PC-9 (cell line): ENCODE measurements at places on chromosomes 5 and 9. TPM values are rescaled to one million over a fixed set of nuclear protein-coding genes. Genes with fewer than 3 reads are reported as not detected.

DNA sequence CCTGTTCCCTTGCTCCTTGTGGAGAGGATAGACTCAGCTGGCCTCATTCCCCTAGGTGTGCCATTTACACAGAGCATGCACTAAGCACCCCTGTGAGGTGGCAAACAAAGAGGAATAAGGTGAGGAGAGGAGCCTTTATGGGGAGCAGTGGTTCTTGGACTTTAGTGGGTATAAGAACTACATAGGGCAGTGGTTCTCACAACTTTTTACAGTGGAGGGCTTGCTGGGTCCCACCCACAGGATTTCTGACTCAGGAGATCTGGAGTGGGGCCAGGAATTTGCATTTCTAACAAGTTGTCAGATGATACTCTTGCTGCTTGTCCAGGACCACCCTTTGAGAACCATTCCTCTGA is 42.0 kb downstream of the CSF1R start:
- no peak overlapping the region for H3K4me3 ChIP-seq
- H3K27me3 ChIP-seq: no peaks in the 10 kb centered on the region
- H3K27ac ChIP-seq: no peak overlapping the region
- no peaks in the 10 kb centered on the region for H3K4me1 ChIP-seq
- H3K36me3 ChIP-seq: peaks cover 49% of the 10 kb centered on the region

GRCh38 chr5:5899716-5900115 is 477.2 kb downstream of the ICE1 start:
- H3K27me3 ChIP-seq: no peaks in the 10 kb centered on the region
- H3K36me3 ChIP-seq: no peaks in the 10 kb centered on the region
- no peak overlapping the region for H3K27ac ChIP-seq
- H3K4me1 ChIP-seq: no peaks in the 10 kb centered on the region

DNA sequence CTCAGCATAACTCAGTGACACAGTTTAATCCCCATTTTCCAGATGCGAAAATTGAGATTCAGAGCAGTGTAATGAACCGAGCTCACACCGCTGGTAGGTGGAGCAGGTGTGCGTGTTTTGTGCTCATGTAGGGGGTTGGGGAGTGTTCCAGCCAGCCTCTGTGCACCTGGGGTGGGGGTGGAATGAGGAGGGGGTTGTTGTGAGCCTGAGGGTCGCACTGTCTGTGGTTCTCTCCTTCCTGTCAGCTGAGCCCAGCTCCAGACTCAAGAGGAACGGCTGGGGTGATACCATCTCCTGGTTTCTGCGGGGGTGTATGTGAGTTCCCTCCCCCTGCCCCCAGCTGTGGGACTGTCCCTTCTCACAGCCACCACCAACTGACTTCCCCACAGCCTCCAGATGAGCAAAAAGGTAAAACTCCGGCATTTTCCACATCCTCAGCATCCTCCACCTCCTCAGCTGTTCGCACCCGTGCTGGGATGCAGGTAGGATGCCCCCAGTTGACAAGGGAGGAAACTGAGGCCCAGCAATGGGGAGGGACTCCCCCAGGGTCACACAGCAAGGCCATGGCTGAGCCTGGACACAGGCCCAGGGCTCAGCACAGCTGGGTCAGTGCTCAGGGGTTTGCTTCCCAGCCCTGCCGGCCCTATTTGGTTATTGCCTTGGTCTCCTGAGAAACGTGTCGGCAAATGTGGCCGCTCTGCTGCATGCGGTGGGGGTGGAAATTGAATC is 2.1 kb downstream of the SH2D3C start:
- H3K4me3 ChIP-seq: no peak overlapping the region
- no peak for DNase-seq
- H3K27ac ChIP-seq: no peak overlapping the region
- peaks cover 8% of the 10 kb centered on the region; the same call in 1 of the 2 replicates for H3K27me3 ChIP-seq
- H3K36me3 ChIP-seq: no peaks in the 10 kb centered on the region

GRCh38 chr5:77170196-77170890 is 40.1 kb upstream of the PDE8B start:
- DNase-seq: no peak
- no peaks in the 10 kb centered on the region for H3K27me3 ChIP-seq
- no peak overlapping the region for H3K4me3 ChIP-seq
- no peak overlapping the region for H3K27ac ChIP-seq

- H3K27ac ChIP-seq: no peak overlapping the region
- H3K4me1 ChIP-seq: peaks cover 24% of the 10 kb centered on the region
- no peak for DNase-seq
- H3K4me3 ChIP-seq: no peak overlapping the region
- no peaks in the 10 kb centered on the region for H3K27me3 ChIP-seq
These were observed 78.2 kb upstream of the MAP3K1 start for GRCh38 chr5:56737002-56737621.

- no peaks in the 10 kb centered on the region for H3K36me3 ChIP-seq
- DNase-seq: peak; percentile 74
- H3K27ac ChIP-seq: peak overlapping the region; percentile 70
- peaks cover 35% of the 10 kb centered on the region for H3K4me1 ChIP-seq
These were observed 116.6 kb upstream of the SLC44A1 start for GRCh38 chr9:105127863-105128220.

GRCh38 chr9:138100711-138101350 is 223.2 kb downstream of the CACNA1B start:
- no peaks in the 10 kb centered on the region for H3K36me3 ChIP-seq
- DNase-seq: no peak
- no peaks in the 10 kb centered on the region for H3K4me1 ChIP-seq

DNA sequence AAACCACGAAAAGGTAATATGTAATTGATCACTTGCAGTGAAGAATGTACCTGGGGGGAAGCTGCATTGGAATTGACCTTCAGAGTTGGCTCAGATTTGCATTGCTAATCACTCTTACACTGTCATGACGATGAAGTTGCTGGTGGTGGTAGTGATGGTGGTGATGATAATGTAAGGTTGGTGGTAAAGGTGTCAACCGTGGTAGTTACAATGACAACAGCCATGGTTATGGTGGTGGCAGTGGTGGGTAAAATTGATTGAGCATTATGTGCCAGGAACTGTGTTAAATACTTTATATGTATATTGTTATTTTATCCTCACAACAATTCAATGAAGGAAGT is 282.4 kb downstream of the NR3C1 start:
- DNase-seq: no peak
- H3K4me1 ChIP-seq: no peaks in the 10 kb centered on the region
- no peaks in the 10 kb centered on the region for H3K27me3 ChIP-seq
- H3K36me3 ChIP-seq: no peaks in the 10 kb centered on the region
- H3K4me3 ChIP-seq: no peak overlapping the region
- no peak overlapping the region for H3K27ac ChIP-seq

GRCh38 chr5:35679357-35679756 is 61.7 kb downstream of the SPEF2 start:
- no peak overlapping the region for H3K27ac ChIP-seq
- DNase-seq: no peak
- no peak overlapping the region for H3K4me3 ChIP-seq
- no peaks in the 10 kb centered on the region for H3K27me3 ChIP-seq

DNA sequence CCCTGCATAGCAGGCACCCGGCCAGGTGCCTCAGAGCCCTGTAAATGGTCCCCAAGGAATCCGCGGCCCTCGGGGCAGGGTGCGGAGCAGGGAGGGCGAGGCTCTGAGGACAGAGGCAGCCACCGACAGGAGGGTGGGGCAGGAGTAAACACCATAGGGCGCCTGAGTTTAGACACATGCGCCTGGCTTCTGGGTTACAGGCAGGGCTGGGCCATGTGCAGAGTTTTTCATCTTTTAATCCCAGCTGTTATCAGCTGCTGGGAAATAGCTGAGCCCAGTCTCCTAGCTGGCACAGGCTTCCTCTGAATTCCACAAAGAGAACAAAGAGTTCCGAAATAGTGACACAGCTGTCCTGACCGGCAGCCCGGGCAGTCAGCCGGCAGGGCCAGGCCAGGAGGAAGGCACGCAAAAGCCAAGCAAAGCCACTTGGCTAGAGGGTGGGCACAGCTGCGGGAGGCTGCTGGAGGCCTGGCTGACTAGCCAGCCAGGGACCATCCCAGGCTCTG is 98.9 kb upstream of the PHYKPL start:
- H3K36me3 ChIP-seq: no peaks in the 10 kb centered on the region
- no peak overlapping the region for H3K27ac ChIP-seq
- DNase-seq: peak; percentile 45
- no peak overlapping the region for H3K4me3 ChIP-seq
- no peaks in the 10 kb centered on the region for H3K4me1 ChIP-seq

- H3K27ac ChIP-seq: peak overlapping the region; percentile 21; the same call in 1 of the 2 replicates
- 0 out of 2 replicates have a peak, but pooled peaks cover 14% of the 10 kb centered on the region for H3K36me3 ChIP-seq
- no peaks in the 10 kb centered on the region for H3K27me3 ChIP-seq
- H3K4me3 ChIP-seq: peak overlapping the region; percentile 90
- peak; percentile 40 for DNase-seq
- peaks cover 26% of the 10 kb centered on the region for H3K4me1 ChIP-seq
These were observed 159.5 kb downstream of the C9orf152 start for GRCh38 chr9:110048403-110048975.

DNA sequence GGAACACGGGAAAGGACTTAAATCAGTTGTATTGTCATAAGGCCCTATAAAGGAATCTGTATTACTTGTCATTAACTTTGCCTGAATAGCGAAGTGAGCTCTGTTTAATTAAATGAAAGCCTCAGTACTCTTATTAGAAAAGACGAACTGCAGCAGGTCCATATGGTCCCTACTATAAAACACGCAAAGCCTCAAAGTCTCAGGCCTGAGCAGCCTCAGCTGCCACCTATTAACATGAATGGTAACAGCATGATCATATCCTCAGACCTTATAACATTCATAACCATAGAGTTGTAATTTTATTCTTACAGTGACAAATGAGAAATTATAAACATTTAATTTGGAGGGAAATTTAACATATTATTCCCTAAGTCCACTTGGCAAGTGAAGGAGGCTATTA is 1113.7 kb upstream of the WWC1 start:
- H3K27me3 ChIP-seq: peaks cover 25% of the 10 kb centered on the region; the same call in 1 of the 2 replicates
- no peak overlapping the region for H3K27ac ChIP-seq
- no peak overlapping the region for H3K4me3 ChIP-seq
- DNase-seq: no peak
- H3K36me3 ChIP-seq: no peaks in the 10 kb centered on the region

- H3K4me3 ChIP-seq: no peak overlapping the region
- no peaks in the 10 kb centered on the region for H3K36me3 ChIP-seq
- no peaks in the 10 kb centered on the region for H3K27me3 ChIP-seq
These were observed 130.6 kb downstream of the DTWD2 start for GRCh38 chr5:118857700-118858099.

GRCh38 chr5:31996909-31997308 is 177.2 kb downstream of the GOLPH3 start:
- no peak for DNase-seq
- H3K27ac ChIP-seq: no peak overlapping the region
- no peaks in the 10 kb centered on the region for H3K4me1 ChIP-seq
- H3K4me3 ChIP-seq: no peak overlapping the region
- H3K27me3 ChIP-seq: peaks cover 85% of the 10 kb centered on the region

DNA sequence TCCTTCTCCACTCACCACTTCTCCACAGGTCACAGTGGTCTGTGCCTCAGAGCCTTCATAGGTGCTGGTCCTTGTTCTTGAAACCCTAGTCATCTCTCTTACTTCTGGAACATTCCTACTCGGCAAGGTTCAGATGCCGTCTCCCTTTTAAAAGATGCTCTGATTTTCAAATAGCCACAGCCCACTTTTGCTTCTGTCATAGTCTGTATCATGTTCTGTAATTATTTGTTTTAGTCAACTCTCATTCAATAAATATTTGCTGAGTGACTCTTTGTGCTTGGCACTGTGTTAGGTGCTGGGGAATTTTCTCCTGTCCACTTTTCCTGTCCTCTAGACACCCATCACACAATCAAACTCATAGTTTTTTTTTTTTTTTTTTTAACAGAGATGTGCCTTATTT is 181.3 kb upstream of the IL12B start:
- H3K4me1 ChIP-seq: peaks cover 29% of the 10 kb centered on the region
- H3K27ac ChIP-seq: no peak overlapping the region
- no peaks in the 10 kb centered on the region for H3K27me3 ChIP-seq
- H3K36me3 ChIP-seq: no peaks in the 10 kb centered on the region
- peak; percentile 74 for DNase-seq

GRCh38 chr5:93349613-93350012 is 231.4 kb downstream of the NR2F1-AS1 start:
- H3K4me3 ChIP-seq: no peak overlapping the region
- H3K36me3 ChIP-seq: no peaks in the 10 kb centered on the region
- DNase-seq: peak; percentile 53
- H3K27ac ChIP-seq: 0 out of 2 replicates have a peak overlapping the region, but pooled peaks have one; percentile 3
- H3K4me1 ChIP-seq: peaks cover 7% of the 10 kb centered on the region; the same call in 1 of the 2 replicates
- no peaks in the 10 kb centered on the region for H3K27me3 ChIP-seq

- no peaks in the 10 kb centered on the region for H3K36me3 ChIP-seq
- H3K27ac ChIP-seq: no peak overlapping the region
- no peaks in the 10 kb centered on the region for H3K27me3 ChIP-seq
- no peak for DNase-seq
These were observed 29.8 kb downstream of the NR2F1 start for GRCh38 chr5:93612855-93613243.

- H3K4me3 ChIP-seq: no peak overlapping the region
- H3K27ac ChIP-seq: no peak overlapping the region
- H3K4me1 ChIP-seq: no peaks in the 10 kb centered on the region
- H3K27me3 ChIP-seq: no peaks in the 10 kb centered on the region
These were observed 69.5 kb upstream of the HSPB3 start for GRCh38 chr5:54385994-54386393.

DNA sequence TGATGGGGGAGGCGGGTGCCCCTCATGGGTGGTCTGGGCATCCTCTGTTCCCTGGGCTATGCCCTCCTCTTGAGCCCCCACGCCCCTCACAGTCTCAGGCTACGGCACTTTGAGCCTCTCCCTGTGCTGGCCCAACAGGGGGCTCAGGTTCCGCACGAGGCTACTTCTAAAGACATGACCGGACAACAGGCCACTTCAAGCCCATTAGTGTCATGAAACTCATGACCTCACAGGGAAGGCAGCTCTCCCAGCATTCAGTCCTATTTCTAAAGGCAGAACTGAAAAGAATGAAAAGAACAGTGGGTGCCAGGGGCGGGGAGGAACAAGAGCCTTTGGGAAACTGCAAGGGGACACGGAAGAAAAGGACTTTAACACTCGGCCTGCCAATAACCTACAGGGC is 45.0 kb downstream of the COL23A1 start:
- no peak for DNase-seq
- no peak overlapping the region for H3K27ac ChIP-seq
- H3K4me3 ChIP-seq: no peak overlapping the region
- no peaks in the 10 kb centered on the region for H3K36me3 ChIP-seq
- H3K4me1 ChIP-seq: no peaks in the 10 kb centered on the region

DNA sequence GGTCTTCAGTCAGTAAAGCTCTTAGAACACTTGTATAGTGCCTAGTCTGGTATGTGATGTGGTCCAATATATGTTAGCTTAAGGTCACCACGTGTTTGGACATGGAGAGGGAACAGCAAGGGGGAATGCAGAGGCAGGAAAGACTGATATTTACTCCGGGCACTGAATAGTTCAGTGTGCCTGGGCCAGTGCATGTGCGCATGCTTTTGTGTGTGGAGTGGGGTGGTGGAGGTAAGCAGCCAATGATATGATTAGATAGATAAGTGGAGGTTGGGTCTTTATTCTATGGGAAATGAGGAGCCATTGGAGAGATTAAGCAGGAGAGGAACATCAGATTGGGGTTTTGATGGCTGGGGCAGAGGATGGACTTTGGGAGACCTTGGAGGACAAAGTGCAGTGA is 14.0 kb downstream of the OR13J1 start:
- no peak overlapping the region for H3K27ac ChIP-seq
- no peaks in the 10 kb centered on the region for H3K36me3 ChIP-seq
- DNase-seq: no peak

Gene DOCK8
- total RNA-seq: 7.5 and 8.1 TPM in 2 replicates

Gene HRH2
- total RNA-seq: not detected in 2 replicates

Gene SPTLC1
- 80.9 and 103 TPM in 2 replicates for total RNA-seq

Gene CCL21
- not detected in 2 replicates for total RNA-seq

Gene STPG3
- total RNA-seq: 0.45 and 0.46 TPM in 2 replicates

Gene LTC4S
- total RNA-seq: 9.7 and 14.4 TPM in 2 replicates

Gene BHMT
- total RNA-seq: not detected in 2 replicates

Gene MELK
- 25.1 and 48.1 TPM in 2 replicates for total RNA-seq

Gene PCDHGB2
- total RNA-seq: 0.28 and 0.33 TPM in 2 replicates

Gene CDH18
- total RNA-seq: not detected in 2 replicates
